ENCODE measurements at places on chromosomes 16 and 17.

DNA sequence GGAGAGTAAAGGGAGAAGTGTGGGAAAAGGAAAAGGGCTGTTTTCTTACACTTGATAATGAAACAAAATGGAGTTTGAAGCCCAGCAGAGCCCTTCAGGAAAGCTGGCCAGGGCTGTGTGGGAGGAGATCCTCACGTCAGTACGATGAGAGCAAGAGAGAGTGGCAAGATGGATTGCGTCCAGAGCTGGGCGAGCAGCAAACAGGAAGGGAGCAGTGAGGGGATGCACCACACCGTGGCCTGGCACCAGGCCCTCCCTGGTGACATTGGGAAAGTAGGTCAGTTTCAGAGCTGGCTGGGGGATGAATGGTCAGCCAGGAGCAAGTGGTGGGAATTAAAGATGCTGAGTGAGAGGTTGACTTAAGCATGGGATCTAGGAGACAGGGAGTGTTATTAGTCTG is 273.6 kb downstream of the GRIN2A start:
- DNase-seq, result no peak

DNA sequence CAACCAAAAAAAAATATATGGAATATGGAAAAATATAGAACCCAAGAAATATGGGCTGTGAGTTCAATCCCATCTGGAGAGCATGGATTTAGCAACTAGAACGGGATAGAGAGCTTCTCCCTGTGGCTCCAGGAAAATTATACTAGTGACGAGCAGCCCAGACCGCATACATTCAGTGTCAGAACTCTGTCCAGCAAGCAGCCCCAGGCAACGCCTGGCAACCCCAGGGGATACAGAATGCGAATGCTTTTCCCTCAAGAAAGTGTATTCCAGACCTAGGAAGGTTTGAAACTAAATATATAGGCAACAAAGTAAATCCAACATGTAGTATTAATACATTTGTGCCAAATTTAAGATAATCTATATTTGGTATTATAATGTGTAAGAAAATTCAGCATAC is 13.5 kb upstream of the ASGR2 start:
- no peak for DNase-seq

- no peak for DNase-seq
Measured at GRCh38 chr16:86898386-86898785, 320.0 kb downstream of the FOXL1 start.

DNA sequence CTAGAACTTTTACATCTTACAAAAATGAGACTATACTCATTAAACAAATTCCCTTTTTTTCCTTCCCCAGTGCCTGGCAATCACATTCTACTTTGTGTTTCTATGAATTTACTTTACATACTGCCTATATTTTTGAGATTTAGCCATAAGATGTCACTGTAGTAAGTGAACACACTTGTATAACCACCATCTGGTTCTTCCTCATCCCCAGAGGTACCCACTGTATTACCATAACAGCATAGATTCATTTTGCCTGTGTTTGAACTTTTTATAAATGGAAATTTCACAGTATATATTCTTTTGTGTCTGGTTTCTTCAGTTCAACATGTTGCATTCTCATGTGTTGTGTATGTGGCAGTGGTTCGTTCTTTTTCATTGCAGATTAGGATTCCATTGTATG is 15.8 kb downstream of the CYB5B start:
- DNase-seq, result no peak

GRCh38 chr16:566475-567372 is at the start of gene NHLRC4:
NHLRC4 (plus strand) TSS chr16:567005; CDS start chr16:568048, 1,043 bp downstream.
- DNase-seq, result no peak

DNA sequence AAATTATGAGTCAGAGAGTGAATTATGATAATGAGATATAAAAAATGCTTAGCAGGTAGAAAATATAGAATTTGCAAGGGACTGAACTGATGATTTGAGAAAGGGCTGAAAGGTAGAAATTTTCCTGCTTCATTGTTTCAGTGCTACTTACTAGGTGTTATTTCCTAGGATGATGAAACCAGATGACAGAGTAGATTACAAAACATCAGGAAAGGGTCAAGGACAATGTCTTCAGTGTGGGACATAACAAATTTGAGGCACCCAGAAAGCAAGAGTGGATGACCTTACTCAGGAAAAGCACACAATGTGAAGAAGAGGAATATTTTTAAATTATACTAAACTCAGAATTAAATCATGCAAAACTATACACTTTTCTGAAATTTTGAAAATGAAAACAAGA is 102.1 kb downstream of the SHCBP1 start:
- no peak for DNase-seq

DNA sequence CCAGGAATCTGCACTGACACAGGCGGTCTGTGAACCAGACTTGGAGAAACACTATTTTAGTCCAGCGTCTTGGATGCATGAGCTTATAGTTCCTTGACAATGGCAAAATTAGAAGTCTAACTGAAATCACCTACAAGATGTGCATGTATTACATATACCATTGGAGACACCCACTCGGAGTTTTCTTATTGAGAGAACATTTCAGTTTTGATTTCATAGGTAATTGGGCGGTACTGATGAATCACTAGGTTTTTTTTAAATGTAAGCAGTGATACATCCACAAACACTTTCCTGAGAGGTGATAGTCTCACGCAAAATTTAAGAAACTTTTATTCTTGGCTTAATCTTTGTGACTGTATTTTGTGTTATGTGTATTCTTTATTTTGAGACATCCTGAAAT is 69.8 kb downstream of the PRKCA start:
- no peak for DNase-seq

GRCh38 chr16:62585041-62585545 is 548.9 kb upstream of the CDH8 start:
- no peak for DNase-seq

GRCh38 chr17:78697554-78698343 is 84.3 kb downstream of the CYTH1 start:
- DNase-seq, result no peak

DNA sequence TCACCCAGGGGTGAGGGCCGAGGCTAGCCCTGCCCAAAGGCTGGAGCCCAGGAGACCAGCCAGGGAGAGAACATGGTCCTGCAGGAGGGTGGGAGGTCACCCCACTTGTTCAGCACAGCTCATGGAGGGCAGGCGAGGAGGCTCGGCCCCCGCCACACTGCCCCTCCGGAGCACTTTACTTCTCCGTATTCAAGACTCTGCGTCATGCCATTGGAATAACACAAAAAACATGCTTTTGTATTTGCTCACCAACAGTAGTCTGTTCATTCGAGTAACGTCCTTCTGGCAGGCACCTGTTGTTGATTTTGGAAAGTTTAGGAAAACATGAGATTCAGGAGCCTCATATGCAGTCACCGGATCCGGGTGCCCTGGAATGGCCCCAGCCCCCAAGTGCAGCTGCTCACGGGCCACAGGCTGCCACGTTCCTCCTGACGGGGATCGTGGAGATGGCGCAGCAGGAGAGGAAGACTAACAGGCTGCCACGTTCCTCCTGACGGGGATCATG is 81.1 kb upstream of the DNAH17 start:
- DNase-seq, result no peak

GRCh38 chr17:81075307-81075706 is 40.4 kb downstream of the BAIAP2 start:
- DNase-seq, result no peak

Data from NCI-H1417 (cell line).